Dermis microvascular lymphatic vessel endothelial cell (primary cell): ENCODE measurements at places on chromosomes 4 and X. TPM values are rescaled to one million over a fixed set of nuclear protein-coding genes. Genes with fewer than 3 reads are reported as not detected.

Gene SSX4
- not detected in 2 replicates for total RNA-seq

Gene MID1
- 25.9 and 50.3 TPM in 2 replicates for total RNA-seq

Gene FAM53A
- total RNA-seq = 0.26 and 1.4 TPM in 2 replicates

Gene TMSB15C
- 4.7 and 10.9 TPM in 2 replicates for total RNA-seq

Gene NAP1L3
- total RNA-seq = 0.39 and 0.76 TPM in 2 replicates

Gene PRR32
- total RNA-seq = not detected in 2 replicates

Gene FRMD7
- total RNA-seq = not detected in 2 replicates

Gene CXorf51A
- total RNA-seq = not detected in 2 replicates

Gene ASMT
- total RNA-seq = not detected in 2 replicates
